ENCODE measurements at places on chromosomes 2 and 18.

GRCh38 chr18:8212896-8213780, 396.1 kb upstream of the RAB12 start:
- DNase-seq: no peak

- no peak for DNase-seq
These were observed at the start of gene KLHL30 for GRCh38 chr2:238138331-238139195. KLHL30 (plus strand) TSS chr2:238138668; CDS start chr2:238140755, 2,087 bp downstream.

GRCh38 chr2:63866009-63866709, 24.5 kb downstream of the UGP2 start:
- DNase-seq: no peak

DNA sequence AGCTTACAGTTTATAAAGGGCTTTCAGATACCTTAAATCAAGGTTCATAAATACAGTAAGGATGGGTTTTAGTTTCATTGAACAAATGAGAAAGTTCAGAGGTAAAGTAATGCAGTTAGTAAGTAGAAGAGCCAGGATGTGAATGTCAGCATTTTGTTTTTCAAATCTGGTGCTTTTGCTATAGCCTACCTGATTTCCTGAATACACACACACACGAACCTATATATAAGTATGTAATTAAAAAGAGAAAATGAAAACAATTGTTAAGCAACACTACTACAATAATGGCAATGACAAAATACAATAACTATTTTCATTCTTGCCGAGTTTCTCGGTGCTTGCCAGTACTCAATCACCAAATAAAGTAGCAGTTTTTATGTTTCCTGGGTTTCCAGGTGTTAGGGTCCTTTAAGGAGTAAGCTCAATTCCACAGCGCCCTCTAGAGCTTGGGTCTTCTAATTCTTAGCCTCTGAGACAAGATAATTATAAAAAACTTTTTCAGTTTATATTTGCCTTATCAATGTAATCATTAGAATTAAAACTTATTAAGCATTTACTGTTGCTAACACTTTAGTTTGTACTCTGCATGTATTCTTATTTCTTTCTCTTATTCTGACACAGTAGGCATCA, 512.9 kb upstream of the ACVR2A start:
- peak; percentile 9 for DNase-seq

GRCh38 chr2:234003972-234004617, 46.4 kb upstream of the SPP2 start:
- DNase-seq: no peak

All from stimulated activated CD4-positive, alpha-beta T cell treated with anti-CD3 and anti-CD28 coated beads, Interleukin-1b, Interleukin-23, amount 100 ng/mL, for 1 hour (primary cell).